ENCODE measurements at places on chromosomes 7 and 10.
A peak's percentile ranks its signal among the peaks of the same experiment; 100 is the strongest.

DNA sequence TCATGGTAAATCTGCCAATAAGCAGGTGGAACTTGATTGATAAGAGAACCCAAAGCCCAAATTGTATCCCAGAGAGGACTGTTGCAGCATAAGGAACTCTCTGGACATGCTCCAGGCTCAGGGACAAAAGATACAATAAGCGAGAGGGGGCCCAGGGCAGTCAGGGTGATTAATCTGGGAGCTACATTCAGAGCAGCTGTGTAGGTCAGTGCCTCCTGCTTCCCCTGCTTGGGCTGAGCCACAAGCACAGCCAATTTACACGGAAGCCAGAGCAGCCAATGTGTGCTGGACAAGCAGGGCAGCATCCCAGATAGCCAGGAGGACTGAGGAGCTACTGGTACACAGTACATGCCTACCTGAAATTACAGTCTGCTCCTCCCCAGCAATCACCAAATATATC lies 24.2 kb downstream of the MYPN start:
- no peak for DNase-seq

DNA sequence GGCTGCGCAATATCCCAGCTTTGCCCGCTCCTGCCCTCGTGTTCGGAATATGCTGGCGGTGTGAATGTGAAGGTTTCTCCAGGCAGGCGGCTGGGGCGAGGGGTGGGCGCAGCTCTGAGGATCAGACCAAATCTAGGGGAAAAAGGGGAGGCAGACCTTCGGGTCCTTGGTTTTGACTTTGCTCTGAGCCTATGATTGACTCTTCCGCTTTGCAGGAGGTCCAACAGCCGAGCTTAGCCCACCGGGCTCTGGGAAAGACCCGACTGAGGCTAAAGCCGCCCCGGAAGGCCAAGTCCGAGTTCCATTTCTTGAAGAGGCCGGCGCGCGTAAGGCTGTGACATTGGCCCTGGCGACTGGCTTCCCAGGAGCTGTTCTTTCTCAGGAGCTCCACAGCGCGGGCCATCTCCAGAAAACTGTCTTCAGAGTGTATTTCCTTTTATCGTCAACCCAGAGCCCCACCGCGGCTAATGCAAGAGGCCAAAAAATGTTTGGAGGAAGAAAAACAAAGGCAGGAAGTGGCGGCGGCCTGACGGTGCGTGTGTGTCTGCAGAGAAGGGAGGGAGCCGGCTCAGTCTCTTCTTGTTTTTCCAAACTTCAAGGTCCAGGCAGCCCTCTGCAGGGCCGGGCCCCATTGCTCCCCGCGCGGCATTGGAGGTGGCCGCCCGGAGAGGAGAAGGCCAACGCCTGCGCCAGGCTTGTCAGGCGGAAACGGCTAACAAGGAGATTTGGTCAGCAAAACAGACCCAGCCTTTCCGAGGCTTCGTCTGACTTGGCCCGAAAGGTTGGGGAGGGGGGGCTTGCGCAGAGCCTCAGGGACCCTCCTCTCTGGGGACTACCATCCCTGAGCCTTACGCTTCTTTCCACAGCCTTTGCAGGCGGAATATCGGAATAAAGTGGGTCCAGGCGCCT lies 3.6 kb upstream of the HOXA11 start:
- peak; percentile 54 for DNase-seq

- no peak for DNase-seq
Measured at GRCh38 chr10:70321233-70321632, 37.4 kb upstream of the NPFFR1 start.

DNA sequence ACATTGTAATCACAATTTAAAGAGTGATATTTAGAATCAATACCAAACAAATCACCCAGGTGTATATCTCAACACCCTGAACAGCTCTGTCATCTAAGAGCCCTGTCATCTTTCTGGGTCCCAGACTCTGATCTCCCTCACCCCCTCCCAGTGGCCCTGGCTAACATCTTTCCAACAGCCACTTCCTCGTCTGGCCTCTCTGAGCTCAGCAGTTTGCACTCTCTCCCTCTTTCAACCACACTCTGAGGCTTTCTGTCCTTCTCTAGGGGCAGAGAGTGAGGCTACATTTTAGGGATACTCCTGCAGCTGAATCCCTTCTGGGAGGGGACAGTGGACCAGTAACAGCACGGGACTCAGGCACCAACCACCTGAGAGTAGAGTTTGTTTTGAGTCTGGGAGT lies 17.1 kb upstream of the PRRT4 start:
- no peak for DNase-seq

- DNase-seq = peak; percentile 46
Measured at GRCh38 chr10:12130237-12130872, 878 bp downstream of the SEC61A2 start.

DNA sequence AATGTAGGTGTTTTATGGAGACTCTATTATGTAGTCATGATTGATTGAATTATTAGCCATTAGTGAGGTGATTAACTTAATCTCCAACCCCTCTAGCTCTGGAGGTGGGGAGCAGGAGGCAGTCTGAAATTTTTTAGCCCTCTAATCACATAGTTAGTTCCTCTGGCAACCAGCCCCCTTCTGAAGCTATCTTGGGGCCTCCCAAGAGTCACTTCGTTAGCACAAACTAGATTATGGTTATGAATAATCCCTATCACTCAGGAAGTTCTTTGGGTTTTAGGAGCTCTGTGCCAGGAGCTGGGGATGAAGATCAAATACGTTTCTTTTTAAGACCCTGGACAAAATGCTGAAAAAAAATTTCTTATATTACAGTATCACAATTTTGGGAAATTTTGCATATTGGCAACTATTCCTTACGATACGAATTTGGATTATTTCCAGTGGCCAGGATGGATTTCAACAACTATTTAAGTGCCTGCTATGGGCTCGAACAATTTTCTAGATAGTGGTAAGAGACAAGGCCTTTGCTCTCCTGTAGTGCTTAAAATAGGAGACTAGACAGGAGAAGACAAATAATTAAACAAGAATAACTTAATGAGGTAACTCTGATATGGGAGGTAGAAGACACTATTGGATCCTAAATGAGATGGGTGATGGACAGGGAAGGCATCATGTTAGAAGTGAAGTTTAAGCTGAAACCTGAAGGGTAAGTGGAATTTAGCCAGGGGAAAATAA lies 52.9 kb downstream of the BTAF1 start:
- DNase-seq = no peak

DNA sequence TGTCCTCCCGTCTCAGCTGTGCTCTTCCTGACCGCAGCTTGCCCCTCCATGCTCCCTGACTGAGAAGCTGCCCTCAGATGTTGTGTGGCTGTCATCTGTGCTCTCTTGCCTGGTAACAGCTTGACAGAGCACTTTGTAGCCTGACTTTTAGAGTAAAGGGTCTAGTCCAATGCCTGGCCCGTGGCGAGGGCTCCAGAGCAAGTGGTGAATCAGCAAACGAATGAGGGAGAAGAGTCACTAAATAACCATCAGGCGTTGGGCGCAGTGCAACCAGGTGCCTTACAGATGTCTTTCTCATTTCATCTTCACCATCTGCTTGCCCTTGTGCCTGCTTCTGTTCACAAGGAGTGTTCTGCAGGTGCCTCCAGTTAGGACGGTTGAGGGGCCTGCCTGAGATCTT lies 45.6 kb downstream of the MKI67 start:
- no peak for DNase-seq

- DNase-seq = no peak
Measured at GRCh38 chr10:104762793-104763192, 121.7 kb downstream of the SORCS3 start.

GRCh38 chr7:157176771-157177170 lies 38.0 kb downstream of the UBE3C start:
- DNase-seq = no peak

DNA sequence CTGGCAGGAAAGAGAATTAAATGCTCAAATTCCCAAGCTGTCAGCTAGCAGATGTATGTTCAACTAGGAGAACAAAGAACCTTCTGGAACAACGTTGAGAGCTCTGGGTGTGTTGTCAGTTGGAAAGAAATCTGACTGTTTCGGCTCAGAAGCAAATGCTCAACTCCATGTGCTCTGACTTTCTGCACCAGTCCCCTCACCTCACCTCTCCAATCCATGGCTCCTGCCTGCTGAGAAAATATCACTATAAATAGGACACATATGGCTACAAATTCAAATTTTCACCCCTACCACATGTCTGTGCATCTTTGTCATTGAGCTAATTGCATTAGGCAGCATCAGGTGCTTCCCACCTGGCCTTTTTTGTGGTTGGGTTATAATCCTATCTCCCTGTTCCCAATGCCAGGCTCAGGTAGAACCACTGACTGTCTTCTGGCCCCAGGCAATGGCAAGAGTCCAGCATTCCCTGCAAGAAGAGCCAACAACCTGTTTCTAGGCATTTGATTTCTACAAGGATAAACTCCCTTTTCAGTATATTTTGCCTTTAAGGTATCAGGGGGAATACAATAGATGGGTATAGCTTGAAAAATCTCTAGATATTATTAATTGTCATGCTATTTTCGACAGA lies 142.6 kb upstream of the LSM8 start:
- DNase-seq = no peak

GRCh38 chr7:157523371-157523765 lies 186.6 kb downstream of the DNAJB6 start:
- no peak for DNase-seq

GRCh38 chr10:12829831-12830390 lies 171.6 kb downstream of the CCDC3 start:
- DNase-seq = no peak

DNA sequence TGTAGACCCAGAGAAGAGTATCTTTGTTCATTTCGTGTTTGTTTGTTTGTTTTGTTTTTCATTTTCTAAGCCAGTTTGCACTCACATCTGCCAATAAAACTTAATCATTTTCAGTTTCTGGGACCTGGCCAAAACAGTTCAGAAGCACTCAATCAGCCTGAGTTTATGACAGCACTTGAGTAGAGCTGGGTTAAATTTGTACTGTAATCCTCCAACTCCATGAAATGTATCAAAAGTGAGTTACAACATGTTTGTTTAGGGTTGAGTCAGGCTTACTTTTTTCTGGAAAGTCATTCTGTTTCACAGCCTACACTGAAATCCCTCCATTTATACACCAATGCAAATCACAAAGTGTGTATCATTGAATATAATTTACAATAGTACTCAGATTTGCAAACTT lies 91.9 kb downstream of the ZWINT start:
- DNase-seq = no peak

GRCh38 chr10:50593523-50594376 lies 30.0 kb downstream of the SGMS1 start:
- no peak for DNase-seq

GRCh38 chr10:74332398-74332797 lies 181.4 kb downstream of the ADK start:
- DNase-seq = no peak

- DNase-seq = no peak
Measured at GRCh38 chr10:31774928-31775650, 153.5 kb downstream of the ARHGAP12 start.

GRCh38 chr10:25978771-25979170 lies 44.7 kb downstream of the MYO3A start:
- DNase-seq = no peak

- DNase-seq = no peak
Measured at GRCh38 chr10:119306986-119307392, 99.6 kb downstream of the GRK5 start.

DNA sequence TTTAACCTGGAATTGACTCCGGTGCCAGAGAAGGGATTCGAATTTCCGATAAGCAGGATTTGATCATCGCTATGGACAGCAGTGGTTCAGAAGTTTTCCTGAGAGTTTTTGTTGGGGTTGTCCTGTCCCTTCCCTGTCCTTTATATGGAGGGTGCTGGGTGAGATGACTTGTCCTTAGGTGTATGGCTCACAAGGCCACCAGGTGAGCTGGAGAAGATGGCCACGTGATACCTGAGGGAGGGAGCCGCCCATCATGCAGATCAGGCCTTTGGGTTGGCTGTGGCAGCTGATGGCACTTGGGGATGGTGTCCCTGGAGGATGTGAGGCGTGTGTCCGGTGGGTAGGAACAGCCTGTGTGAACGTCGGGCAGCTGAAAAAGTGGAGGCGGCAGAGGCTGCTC lies 187.7 kb downstream of the PTPN20 start:
- DNase-seq = no peak

- DNase-seq = no peak
Measured at GRCh38 chr10:29829776-29830175, 195.0 kb upstream of the SVIL start.

- DNase-seq = no peak
Measured at GRCh38 chr10:80501381-80501912, 36.3 kb upstream of the SH2D4B start.

DNA sequence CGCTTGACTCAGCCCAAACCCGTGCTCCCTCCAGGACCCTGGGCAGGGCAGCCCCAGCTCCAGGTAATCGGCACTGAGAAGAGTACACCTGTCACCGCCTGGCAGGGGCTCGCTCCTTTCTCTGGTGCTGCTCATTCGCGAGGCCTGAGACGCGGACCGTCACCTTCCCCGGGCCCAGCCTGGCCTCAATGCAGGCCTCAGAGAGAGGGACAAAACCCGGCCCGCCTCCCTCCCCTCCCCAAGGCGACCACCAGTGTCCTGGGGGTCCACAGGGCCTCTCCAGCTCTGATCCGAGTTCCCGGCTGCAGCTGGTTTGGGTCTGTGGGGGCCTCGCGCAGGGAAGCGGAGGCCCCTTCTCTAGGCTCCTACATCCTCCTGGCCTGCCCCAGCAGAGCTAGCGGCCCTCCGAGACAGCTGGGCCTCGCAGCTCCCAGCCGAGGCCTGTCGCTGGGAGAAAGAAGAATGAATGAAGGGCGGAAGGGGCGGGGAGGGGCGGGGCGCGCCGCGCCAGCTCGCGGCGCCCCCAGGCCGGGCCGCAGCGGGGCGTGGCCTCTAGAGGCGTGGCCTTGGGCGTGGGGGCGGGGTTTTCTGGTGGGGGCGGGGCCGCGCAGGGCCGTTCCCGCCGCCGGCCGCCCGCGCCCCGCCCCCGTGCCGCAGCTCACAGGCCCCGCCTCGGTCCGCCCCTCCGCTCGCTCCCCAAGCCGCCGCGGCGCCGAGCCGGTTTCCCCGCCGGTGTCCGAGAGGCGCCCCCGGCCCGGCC lies at the start of gene LIMK1:
Gene LIMK1, plus strand, starts transcription at position 688 of the 760 bp plus-strand sequence. CDS start 187 bp downstream, outside the sequence.
- peak; percentile 81 for DNase-seq

DNA sequence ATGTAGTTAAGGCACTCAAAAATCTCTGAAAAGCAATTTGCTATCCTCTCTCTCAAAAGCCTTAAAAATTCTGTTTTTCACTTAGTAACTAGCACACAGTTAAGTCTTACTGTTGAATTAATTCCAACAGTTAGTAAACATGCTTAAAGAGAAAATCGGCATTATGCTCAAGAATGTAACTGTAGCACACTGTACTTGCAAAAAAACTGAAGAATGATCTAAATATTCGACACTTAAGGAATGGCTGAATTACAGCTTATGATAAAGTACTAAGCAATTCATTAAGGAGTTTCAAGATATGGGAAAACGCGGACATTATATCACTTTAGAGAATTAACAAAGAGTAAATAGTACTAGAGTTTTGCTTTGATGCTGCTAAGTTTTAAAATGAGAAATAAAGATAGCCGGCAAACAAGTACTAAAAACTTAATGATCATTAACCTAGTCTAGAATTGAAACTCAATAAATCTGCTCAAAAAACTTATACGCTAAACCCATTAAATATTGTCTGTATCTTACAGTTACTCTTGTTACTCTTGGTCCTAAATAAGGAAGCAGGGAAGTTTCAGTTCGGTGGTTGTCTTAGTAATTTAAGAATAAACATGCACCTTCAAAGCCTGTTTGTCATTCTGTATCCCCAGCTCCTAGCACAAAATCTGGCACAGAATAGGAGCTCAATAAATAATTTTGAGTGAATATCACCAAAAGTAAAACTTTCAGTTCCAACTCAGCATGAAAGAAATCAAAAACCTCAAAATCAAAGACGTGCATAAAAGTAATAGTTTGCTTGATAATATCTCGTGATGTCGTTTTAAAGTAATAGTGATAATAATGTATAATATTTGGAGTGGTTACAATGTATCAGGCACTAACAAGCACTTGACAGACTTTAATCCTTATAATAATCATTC lies 1.2 kb downstream of the TRDMT1 start:
- DNase-seq = no peak

Measured in CD4-positive, alpha-beta T cell treated with Interleukin-15 for 1 hour (primary cell).